Smooth muscle cell of bladder (primary cell): ENCODE measurements at places on chromosomes 16 and 17. TPM values are rescaled to one million over a fixed set of nuclear protein-coding genes. Genes with fewer than 3 reads are reported as not detected.

Gene P2RX1
- 0.57 and 1.2 TPM in 2 replicates for total RNA-seq

Gene ASPA
- total RNA-seq: 3.6 and 7.6 TPM in 2 replicates

Gene PRSS27
- total RNA-seq: 0.57 and 0.74 TPM in 2 replicates

Gene RILP
- 6.7 and 7.5 TPM in 2 replicates for total RNA-seq

Gene SRSF2
- 75.9 and 89.8 TPM in 2 replicates for total RNA-seq

Gene KRTAP9-4
- not detected in 2 replicates for total RNA-seq

Gene ZNF747
- total RNA-seq: 6.7 and 8.4 TPM in 2 replicates

Gene TMC8
- total RNA-seq: not detected in 2 replicates

Gene MAPT
- total RNA-seq: 0.14 and 0.18 TPM in 2 replicates

Gene INO80E
- total RNA-seq: 11.9 and 15.2 TPM in 2 replicates

Gene SAMD14
- total RNA-seq: 1.4 and 1.9 TPM in 2 replicates

Gene DNAAF1
- total RNA-seq: not detected in 2 replicates

Gene ASPHD1
- total RNA-seq: 7.3 and 10.4 TPM in 2 replicates

Gene YBX2
- 0.09 TPM in 1 of 2 replicates, not detected in the other for total RNA-seq

Gene SPNS3
- under 0.01 and 0.09 TPM in 2 replicates for total RNA-seq

Gene KRTAP9-3
- not detected in 2 replicates for total RNA-seq

Gene ZNF689
- 3.8 and 4.4 TPM in 2 replicates for total RNA-seq

Gene DHRS11
- 5.0 and 5.7 TPM in 2 replicates for total RNA-seq

Gene CHMP6
- 9.0 and 9.8 TPM in 2 replicates for total RNA-seq
